K562 (cell line): ENCODE measurements at places on chromosomes 1 and 21.

DNA sequence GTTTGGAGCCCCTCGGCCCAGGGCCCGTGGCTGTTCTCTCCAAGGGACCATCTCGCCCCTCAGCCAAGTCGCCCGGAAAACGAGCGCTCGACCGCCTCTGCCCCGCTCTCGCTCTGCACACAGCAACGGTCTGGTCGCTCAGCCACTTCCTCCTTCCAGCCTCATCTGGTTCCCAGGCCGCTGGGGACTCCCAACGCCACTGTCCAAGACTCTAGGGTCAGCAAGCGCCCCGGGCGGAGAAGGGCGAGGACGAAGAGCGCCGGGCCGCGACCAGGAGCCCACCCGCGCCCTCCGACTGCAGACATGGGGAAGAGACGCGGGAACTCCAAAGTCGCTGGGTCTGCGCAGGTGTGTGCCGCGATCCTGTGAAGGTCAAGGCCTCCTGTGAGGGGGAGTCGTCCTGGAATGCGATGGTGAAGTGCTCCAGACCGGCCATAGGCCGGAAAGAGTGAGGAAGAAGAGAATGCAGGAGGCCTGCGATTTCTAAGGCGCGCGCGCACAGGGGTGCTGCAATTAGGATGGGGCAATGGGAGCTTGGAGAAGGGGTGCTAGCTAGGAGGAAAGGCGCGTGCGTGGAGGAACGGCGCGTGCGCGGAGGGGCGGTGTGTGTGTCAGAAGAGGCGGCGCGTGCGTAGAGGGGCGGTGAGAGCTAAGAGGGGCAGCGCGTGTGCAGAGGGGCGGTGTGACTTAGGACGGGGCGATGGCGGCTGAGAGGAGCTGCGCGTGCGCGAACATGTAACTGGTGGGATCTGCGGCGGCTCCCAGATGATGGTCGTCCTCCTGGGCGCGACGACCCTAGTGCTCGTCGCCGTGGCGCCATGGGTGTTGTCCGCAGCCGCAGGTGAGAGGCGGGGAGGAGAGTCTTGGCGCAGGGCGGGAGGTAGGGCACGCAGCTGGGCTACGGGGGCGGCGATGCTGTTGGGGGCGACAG is at the start of gene IFNAR1:
TSS of gene IFNAR1 (plus strand) at position 680 of the 931 bp plus-strand sequence. CDS start at position 766, 86 bp downstream.
- DNase-seq, result peak; percentile 99

GRCh38 chr1:29475326-29475725 is 239.0 kb downstream of the PTPRU start:
- no peak for DNase-seq

DNA sequence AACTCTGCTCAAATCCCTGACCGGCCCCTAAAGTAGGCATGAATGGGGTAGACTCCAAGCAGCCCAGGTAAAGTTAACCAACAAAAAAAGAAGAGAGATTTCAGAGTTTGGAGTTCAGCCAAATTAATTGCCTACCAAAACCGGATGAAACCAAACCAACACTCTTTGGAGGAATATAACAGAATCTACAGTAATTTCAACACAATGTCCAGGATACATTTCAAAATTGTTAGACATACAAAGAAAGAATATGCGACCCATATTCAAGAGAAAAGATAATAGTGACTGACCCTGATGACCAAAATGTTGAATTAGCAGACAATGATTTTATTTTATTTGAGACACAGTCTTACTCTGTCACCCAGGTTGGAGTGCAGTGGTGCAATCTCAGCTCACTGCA is 12.6 kb downstream of the IL22RA1 start:
- DNase-seq, result no peak

GRCh38 chr1:26158271-26158907 is 490 bp upstream of the FAM110D start:
- DNase-seq, result no peak

DNA sequence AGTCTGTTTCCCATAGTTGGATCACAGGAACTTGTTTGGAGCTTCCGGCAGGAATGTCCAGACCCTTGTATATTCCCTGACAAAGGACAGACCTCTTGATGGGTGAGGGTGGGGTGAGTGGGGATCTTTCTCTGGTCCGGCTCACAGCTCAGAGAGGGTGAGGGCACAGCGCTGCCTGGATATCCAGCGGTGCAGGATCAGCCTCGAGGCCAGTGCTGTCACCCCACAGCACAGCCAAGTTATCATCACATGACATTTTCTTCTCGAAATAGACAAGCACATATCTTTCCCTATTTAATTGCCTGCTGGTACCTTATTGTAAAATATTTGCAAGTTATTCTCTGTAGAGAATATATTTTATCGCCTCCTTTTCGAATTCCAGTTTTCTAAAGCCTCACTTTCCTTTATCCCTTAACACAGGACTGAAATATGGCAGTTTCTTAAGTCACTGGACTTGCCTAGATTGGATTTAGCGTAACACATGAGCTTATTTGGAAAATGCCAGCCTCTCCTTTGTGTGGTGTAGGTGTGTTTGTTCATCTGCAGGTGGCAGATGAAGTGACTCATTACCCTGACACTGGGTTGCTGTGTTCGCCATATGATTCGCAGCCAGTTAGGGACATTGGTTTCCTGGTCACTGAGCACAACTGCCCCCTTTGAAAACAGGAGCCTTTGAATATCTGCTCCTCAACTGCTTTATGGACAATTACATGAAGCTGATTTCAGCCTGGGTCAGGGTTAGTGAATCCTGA is 21.4 kb downstream of the CLIC6 start:
- no peak for DNase-seq

DNA sequence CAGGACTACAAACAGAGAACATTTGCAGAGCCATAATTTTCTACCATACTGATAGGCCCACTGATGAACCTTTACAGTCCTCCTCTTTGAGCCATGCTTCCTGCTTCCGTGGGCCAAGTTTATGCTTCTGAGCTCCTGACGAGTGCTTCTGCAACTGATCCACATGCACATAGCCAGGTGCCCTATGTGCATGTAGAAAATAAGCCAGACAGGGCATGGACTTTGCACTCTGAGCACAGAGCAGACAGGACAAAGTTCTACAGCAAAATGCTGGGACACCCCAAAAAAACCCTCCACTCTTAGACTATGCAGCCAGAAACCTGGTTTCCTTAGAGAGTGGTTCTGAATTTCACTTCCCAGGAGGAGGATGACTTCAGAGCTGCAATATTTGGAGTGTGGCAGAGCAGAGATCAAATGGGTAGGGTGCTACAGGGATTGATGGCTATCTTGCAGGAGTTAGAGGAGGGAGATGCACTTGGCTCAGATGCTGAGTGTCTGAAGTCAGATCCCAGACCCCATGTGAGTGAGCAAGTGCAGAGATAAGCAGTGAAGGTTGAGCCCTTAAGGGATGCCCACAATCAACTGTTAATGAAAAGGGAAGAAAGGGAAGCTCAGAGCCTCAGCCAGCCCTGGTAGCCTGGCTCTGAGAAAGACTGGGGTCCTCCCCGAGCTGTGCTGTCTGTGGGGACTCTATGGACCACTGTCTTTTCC is 230.9 kb downstream of the DUSP10 start:
- DNase-seq, result no peak

DNA sequence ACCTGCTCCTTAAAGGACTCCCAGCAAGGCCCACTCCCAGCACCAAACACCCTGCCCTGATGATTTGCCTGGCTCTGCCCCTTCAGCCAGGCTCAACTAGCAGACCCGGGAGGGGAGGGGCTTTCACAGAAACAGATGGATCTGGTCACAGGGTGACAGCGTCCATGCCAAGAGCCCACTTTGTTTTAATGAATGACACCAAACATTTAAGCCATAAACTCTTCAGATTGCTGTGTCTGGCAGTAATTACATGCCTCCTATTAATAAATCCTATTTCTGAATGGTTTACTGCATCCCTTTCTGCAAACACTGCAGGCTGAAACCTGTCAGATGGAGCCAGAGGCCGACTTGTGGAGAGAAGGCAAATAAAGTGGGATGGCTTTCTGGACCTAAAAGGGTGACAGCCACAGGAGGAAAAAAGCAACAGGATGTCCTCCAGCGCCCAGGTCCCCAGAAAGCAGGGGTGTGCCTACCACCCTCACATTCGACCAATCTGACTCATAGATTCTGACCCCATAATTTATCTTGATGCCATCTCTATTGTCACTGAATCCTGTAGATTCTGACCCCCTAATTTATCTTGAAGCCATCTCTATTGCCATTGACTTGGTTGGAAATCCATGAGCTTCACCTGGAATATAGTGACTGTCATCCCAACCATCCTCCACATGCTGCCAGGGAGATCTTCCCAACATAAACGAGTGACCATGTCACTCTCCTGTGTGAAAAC is 200.9 kb downstream of the PLPP3 start:
- no peak for DNase-seq

- DNase-seq, result no peak
Observed at GRCh38 chr1:234357831-234358230, 15.4 kb upstream of the COA6 start.

GRCh38 chr1:7278045-7278444 is 492.8 kb downstream of the CAMTA1 start:
- DNase-seq, result no peak

DNA sequence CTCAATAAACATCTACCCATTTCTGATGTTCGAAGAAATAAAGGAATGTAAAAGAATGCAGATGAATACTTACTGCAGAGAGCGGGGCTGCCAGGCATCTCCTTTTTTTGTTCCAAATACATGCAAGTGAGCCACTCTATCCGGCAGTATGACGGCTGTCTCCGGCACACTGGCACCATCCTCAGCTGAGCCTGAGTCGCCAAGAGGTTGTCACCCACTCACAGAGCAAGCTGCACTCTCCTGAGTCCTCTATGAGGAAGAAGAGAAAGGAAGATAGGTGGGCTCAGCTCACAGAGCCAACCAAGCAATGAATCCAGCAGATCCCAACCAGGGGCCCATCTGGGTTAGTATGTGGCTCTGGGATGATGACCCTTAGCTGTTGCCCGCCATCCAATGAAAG is 65.3 kb downstream of the CD46 start:
- no peak for DNase-seq

DNA sequence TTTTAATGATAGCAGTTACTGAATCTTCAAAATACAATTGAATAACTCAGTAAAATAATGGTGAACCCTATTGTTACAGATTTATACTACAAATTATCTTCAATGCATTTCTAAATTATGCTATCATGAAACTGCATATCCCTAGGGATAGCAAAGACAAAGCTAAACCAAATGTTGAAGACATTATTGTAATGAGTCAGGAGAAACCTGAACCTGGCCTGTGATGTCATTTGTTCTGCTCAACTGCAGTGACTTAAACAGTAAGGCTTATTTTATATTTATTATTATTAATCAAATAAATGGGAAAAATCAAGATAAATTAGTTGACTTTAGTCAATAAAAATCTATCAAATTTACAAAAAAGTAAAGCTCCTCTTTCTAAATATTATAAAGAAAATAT is 100.3 kb downstream of the UCHL5 start:
- DNase-seq, result no peak
